NCI-H1048 (cell line): ENCODE measurements at places on chromosomes 4 and X.

DNA sequence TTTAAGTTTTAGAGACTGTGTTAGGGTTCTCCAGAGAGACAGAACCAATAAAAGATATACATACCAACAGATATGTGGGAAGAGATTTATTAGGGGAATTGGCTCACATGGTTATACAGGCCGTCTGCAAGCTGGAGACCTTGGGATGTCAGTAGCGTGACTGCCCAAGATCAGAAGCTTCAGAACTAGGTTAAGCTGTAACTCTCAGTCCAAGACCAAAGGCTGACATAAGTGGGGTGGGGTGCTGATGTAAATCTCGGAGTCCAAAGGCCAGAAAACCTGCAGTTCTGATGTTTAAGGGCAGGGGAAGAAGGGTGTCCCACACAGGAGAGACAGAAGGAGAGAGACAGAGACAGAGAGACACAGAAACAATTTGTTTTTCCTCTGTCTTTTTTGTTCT is 10.5 kb downstream of the CLDN34 start:
- no peak for DNase-seq

DNA sequence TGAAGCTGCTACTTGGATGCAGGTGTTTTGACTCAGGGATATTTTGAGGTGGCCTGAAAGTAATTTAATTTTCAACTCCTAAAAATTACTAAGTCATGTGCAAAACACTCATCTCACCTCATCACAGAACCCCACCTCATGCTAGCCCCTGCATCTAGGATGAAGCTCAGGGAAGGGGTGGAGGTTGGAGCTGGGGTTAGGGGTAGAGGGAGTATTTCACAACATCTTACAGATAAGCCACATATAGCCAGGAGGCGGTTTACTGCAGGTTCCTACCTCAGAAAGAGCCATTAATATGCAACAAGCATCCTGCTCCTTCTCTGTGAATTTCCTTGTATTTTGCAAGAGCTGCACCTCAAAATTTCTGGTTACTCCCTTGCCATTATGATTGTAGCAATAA is 70.5 kb upstream of the TSPAN5 start:
- no peak for DNase-seq

- no peak for DNase-seq
These were observed 9.9 kb downstream of the OGT start for GRCh38 chrX:71542825-71543224.

DNA sequence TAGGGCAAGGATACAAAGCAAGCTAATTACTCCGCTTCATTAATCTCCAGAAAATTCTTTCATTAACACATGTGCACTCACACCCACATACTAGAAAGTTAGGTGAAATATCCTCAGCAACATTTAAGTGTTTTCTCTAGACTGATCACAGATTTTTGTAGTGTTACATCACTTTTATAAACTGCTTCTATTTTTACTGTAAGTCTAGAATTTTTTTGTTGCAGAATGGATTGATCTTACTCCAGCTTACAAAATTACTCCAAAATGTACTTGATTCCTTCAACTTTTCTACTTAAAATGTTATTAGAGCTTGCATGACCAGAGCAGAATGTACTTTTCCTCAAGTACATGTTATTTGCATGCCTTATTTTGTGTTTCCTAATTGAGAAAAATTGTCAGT is 2325.2 kb downstream of the PCDH7 start:
- no peak for DNase-seq

GRCh38 chr4:288891-289290 is 16.4 kb downstream of the ZNF732 start:
- no peak for DNase-seq

DNA sequence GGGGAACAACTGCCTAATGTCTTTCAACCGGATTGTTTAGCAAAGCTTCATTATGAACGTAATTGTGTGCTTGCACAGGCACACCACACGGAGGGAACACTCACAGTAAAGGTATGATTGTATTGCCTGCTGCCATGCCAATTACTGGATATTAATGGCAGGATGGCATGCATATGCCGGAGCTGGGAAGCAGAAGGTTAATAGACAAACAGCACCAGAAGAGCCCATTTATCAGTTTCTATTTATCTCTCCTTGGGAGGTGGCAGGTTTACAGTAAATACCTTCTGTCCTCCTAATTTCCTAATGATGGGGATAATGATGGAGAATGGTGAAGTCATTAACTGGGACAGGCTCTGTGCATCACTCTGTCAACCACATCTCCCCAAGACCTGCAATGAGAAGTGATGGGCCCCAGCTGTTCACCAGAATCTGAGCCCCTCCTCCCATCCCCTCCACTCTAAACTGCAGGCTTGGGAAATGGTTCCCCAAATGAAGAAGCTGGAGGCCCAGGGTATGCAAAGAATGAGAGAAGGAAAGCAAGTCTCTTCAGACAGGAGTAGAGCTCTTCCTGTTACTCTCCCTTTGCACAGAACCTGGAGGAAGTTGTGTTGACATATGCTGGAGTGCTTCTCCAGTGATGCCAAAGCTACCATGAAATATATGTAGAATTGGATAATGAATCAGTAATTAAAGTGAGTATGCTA is 160.8 kb downstream of the NAA11 start:
- DNase-seq: no peak

DNA sequence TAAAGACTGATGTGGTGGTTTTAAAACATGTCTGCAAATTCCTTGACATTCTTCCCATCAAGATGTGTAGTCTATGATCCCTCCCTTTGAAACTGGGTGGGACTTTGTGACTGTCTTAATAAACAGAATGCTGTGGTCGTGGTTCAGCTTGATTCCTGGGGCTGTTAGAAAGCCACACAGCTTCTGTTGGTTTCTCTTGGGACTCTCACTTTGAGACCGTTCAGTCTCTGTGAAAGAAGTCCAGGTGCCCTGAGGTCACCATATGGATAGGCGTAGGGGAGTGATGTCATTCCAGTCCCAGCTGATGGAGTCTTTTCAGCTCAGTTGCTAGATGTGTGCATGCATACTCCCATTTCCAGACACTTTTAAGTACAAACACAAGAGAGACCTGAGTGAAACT is 216.6 kb downstream of the KDR start:
- DNase-seq: no peak

- DNase-seq: no peak
These were observed 45.3 kb upstream of the PGRMC1 start for GRCh38 chrX:119190831-119191230.

- DNase-seq: no peak
These were observed 274.5 kb downstream of the ADGRA3 start for GRCh38 chr4:22241415-22241814.

- DNase-seq: no peak
These were observed 89.0 kb upstream of the BMPR1B start for GRCh38 chr4:94668724-94669123.

DNA sequence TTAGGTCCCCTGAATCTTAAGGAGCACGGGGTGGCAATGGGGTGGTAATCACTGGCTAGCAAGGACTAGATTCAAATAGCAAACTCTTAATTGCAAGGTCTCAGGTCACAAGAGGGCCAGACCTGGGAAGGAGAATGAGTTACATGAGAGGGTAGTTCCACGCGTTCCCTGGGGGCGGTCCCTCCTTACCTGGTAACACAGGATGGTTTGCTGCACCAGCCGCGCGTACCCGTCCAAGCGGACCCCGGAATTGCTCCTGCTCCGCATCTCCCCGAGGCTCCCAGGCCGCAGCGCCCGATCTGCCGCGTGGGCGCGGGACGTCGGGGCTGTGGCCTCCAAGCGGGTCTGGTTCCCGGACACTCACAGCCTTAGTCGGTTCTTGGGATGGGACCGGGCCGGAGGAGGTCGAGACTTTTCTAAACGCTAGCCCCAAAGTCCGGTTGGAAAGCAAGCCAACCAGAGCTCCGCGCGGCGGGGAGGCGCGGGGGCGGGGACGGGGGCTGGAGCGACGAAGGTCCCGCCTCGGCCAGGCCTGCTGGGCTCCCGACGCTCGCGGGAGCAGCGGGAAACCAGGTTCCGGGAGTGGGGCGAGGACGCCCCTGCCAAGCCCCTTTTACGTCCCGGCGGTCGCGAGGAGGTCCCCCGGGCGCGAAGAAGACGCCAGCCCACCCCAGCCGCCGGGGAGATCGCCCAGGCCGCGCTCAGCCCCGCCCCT is at the start of gene PHKA2:
Gene PHKA2, minus strand, starts transcription at position 449 of the 715 bp plus-strand sequence. Its CDS starts 182 bp downstream, at position 267.
- DNase-seq: no peak

- DNase-seq: no peak
These were observed 13.9 kb downstream of the CSN2 start for GRCh38 chr4:69951602-69952001.

GRCh38 chr4:86561256-86561655 is 32.9 kb upstream of the PTPN13 start:
- DNase-seq: no peak

DNA sequence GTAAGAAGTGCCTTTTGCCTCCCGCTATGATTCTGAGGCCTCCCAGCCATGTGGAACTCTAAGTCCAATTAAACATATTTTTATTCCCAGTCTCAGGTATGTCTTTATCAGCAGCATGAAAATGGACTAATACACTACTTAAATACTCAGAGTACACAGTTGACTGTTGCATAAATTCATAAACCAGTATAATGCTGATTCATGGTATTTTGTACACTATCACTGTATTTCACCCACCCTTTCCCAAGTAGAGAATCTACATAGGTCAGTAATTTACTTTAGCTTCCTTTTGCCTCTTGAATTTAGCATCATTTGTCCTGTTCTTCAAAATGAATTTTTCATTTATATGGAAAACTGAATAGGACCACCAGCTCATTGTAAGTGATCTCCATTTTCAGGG is 58.3 kb upstream of the FHDC1 start:
- DNase-seq: no peak

GRCh38 chr4:184750926-184751584 is 17.2 kb upstream of the CENPU start:
- no peak for DNase-seq

DNA sequence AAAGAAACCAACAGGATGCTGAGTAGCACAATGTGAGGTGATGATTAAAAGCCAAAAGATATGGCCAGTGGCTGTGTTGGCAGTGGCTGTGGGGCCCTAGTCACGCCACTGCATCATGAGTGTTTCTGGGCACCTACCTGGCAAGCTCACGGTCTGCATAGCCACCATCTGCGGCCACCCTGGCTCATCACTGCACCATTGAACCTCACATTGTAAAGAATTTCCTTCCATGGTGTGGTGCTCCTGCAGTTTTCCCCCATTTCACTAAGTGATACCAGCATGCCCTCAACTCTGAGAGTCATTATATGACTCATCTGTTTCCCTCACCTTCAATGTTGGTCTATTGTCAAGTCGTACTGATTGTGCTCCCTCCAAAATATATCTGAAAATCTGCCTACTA is 45.5 kb upstream of the CLNK start:
- no peak for DNase-seq

DNA sequence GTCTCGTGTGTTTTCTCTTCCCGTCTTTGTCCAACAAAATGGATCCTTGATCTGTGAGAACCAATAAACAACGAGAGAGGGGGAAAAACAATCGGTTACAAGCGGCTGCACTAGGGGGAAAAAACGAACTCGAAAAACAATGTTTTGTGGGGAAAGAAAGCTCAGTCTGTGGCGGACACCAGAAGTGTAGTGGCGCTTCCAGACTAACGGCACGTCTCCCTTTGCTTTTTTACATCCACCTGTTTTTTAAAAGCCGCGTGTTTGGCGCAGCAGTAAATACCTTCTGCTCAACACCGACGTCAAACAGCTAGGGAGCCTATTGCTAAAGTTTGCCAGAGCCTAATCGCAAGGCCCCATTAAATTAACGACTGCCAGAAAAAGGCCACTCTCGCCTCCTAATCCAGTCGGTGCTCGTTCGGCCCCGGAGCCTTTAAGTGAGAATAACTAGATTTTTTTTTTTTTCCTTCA is 3.3 kb downstream of the NKX6-1 start:
- no peak for DNase-seq

DNA sequence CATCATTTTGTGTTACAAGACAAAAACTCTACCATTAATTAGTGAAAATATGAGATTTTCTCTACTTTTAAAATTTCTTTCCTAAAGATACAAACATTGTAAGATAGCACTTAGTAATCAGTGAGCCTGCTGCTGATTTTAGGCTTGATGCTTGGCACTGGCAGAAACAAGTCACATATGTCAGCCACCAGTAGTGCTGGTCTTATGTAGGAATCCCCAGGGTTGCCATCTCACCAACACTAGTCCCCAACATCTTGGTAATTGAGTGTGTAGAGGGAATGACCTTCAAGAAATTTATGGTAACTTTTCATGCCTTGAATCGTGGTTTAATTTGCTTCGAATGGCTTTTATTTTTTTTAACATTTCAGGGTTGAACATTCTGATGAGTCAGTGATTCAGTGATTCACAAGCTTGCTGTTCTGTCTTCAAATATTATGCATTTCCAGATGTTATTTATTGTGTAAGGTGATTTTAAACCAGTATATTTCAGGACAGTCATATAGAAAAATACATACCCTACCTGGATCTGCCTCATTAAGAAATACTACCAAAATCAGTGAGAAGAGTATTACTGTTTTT is 11.9 kb downstream of the EXOC1 start:
- DNase-seq: no peak

GRCh38 chr4:41921476-41921875 is 13.8 kb upstream of the TMEM33 start:
- no peak for DNase-seq

GRCh38 chr4:181863856-181864255 is 379.3 kb upstream of the TENM3 start:
- DNase-seq: no peak

- DNase-seq: no peak
These were observed 5.5 kb downstream of the INPP4B start for GRCh38 chr4:142840516-142841123.
